ENCODE measurements at places on chromosomes 6 and 20. TPM values are rescaled to one million over a fixed set of nuclear protein-coding genes. Genes with fewer than 3 reads are reported as not detected.

- no peak for DNase-seq
Measured at GRCh38 chr20:53883098-53883911, 187.1 kb downstream of the BCAS1 start.

The TREML1 gene
- not detected for total RNA-seq

The CYP39A1 gene
- 1.8 TPM for total RNA-seq

DNA sequence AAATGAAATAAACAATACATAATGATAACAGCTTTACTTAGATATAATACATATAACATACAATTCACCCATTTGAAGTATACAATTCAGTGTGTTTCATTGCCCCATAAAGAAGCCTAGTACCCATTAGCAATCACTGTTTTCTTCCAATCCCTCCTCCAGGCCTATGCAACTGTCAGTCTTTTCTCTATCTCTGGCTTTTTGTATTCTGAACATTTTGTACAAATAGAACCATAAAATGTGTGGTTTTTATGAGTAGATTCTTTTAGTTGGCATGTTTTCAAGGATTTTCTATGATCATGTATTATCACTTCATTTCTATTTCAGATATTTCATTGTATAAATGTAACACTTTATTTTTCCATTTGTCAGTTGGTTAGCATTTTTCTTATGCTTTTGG, 54.6 kb upstream of the MYO6 start:
- DNase-seq, result no peak

The FAM83D gene
- 81.6 TPM for total RNA-seq

- DNase-seq, result peak; percentile 67
Measured at GRCh38 chr20:31869942-31870725, at the start of the genes DUSP15 and TTLL9. TSS of gene DUSP15 (minus strand) at chr20:31870527. CDS start at chr20:31870337, 190 bp downstream. TSS of gene TTLL9 (plus strand) at chr20:31870634. CDS start at chr20:31871127, 493 bp downstream.

DNA sequence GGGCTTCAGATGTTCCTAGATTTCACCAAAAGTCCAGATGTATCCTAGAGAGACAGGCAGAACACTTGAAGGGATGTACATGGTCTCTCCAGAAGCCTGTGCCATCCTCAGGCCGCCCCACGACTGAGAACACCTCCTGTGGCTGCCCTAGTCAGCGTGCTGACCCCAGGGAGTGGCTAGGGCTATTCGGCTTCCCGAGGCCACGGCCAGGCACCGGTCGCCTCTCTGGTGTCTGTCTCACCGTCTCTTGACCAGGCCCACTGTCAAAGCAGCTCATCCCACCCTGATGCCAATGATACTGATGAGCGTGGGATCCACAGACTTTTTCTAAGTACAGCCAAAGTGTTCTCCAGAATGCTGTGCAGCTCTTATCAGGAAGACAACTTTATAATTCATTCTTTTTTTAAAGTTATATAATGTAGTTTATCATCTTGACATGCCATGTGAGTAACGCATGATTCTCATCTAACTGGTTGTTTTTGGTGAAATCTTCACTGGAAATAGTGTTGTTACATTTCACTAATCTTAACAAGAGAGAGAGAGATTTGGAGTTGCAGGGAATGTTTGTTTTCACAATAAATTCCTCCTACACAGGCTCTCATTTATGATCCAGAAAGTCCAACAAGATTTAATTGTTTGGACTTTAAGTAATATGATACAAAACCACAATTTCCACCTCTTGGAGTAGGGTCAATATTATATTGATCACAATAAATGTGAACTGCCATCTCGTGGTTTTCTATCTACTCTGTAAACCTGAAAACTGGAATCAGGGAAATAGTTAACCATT, 41.7 kb upstream of the KLHL31 start:
- DNase-seq, result no peak

The ABHD16A gene
- total RNA-seq, result 37.0 TPM

GRCh38 chr20:55667955-55668354, 337.4 kb downstream of the CBLN4 start:
- no peak for DNase-seq

DNA sequence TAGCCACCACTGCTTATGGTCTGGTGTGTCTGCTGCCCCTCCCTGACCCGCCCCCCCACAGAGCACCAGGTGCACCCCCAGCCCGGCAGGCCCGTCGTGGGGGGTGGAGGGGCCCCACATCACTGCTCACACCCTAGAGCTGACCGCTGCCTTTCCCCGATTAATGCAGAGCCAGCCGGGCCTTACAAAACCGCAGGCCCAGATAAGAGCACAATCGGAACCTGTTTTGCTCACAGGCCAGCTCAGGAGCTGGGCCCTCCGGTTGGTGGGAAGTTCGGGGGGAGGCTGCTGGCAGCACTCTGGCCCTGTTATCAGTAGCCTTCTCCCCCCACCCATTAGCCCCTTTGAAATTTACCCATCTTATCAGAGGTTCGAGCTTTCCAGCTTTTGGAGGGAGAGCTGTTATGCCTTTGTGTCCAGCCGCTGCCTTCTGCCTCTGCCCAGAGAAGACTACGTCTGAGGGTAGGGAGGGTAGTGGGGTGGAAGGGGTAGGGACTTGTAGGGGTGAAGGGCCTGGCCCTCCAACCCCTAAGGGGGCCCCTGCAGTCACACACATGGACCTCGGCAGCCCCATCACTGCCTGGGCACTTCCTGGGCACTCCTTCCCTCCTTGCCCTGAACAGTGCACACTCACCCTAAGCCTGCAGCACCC, 6.9 kb upstream of the SPDEF start:
- no peak for DNase-seq

DNA sequence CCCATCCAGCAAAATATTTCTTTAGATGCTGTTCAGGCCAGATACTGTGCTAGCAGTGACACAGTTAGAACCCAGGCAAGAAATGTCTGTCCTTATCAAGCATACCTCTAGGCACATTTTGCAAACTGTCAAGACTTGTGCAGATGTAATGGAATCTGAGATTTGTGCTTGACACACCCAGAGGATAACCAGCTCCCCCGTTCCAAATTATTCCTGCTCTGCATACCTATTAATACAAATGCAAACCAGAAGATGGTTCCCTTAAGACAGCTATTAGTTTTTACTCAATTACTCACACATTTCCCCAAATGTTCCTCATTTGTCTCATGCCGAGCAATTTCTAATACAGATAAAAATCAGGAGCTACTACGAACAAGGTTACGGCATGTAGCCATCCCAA, 40.4 kb downstream of the ATXN1 start:
- DNase-seq, result no peak

DNA sequence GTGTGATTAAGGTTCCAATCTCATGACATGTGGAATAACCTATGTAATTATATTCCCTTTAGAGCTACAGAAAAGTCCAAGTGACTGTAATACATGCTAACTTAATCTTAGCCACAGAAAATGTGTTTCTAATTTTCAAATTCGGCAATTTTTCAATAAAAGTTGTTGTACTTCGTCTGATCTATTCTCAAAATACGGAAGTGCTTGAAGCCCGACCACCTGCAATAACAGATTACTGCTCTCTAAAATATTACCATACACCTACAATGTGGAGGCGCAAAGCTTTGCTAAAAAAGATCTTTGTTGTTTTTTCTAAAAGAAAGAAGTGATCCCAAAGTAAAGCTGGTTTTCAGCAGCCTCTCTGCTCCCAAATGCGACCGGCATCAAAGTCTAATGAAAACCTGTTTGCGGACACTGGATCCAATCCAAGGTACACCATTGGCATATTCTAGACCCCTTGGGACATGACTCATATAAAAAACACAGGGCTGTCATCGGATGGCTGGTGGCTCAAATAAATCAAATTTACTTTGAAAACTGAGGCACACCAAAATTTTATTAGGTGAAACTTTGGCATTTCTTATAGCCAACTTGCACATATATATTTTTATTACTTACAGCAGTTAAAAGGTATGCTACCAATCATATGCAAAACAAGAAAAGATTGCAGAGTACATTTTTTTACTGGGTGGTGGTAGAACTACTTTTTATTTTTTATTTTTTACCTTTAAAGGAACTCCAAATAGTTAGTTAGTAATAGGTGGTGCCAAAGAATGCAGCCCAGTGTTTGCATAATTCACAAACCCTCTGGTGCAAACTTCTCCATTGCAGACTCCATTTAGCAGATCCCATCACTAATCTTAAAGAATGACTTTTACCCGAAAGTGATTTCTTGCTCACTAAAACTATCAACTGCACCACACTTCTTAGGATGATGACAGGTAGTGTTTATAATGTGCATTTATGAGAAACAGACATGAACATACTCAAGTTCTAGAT, 118.7 kb upstream of the TBX18 start:
- no peak for DNase-seq

The C20orf202 gene
- total RNA-seq, result not detected

The HCRTR2 gene
- total RNA-seq, result not detected

DNA sequence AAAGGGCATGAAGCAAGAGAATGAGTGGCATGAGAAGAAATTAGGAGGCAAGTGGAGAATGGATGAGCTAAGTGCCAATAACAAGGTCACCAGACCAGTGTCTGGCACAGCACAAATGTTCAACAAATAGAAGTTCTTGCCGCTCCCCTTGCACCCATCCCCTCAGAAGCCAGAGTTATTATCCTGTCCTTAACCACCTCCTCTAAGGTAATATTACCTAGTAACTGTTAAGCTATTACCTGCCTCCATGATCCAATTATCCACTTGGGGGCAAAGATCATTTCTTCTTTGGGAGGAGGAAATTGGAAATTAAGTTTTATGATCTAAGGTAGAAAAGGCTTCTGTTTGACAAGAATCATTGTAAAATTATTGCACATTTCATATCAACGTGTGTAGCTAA, 133.8 kb downstream of the FOXA2 start:
- no peak for DNase-seq

DNA sequence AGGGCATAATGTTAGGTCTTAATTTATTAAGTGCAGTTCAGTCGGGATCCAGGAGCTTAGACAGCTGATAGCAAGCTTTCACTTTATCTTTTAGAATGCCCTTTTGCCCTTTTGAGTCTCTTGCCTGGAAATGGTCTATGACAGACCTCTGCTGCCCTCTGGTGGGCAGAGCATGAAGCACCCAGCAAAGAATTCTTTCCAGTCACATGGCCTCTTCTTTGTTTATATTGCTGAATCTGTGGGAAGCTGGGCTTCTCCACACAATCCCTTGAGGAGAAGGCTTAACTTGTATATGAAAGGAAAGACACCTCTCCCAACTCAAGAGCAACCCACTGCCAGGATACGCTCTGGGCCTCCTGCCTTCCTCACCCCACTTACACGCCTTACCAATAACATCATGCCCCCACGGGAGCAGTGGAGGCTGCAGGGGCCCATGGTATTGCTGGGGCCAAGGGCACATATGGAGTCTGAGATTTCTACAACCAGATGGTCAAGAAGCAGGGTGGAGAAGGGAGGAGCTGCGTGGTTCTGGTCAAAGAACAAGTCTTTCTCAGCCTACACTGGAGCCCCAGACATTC, 20.4 kb downstream of the WFDC3 start:
- DNase-seq, result peak; percentile 90

- no peak for DNase-seq
Measured at GRCh38 chr20:62080249-62080990, 14.7 kb upstream of the TAF4 start.

- DNase-seq, result no peak
Measured at GRCh38 chr6:47027315-47027714, 14.8 kb downstream of the ADGRF1 start.

- DNase-seq, result no peak
Measured at GRCh38 chr20:24851346-24852019, 97.6 kb upstream of the CST7 start.

GRCh38 chr6:44367681-44368080, 19.8 kb upstream of the CDC5L start:
- no peak for DNase-seq

DNA sequence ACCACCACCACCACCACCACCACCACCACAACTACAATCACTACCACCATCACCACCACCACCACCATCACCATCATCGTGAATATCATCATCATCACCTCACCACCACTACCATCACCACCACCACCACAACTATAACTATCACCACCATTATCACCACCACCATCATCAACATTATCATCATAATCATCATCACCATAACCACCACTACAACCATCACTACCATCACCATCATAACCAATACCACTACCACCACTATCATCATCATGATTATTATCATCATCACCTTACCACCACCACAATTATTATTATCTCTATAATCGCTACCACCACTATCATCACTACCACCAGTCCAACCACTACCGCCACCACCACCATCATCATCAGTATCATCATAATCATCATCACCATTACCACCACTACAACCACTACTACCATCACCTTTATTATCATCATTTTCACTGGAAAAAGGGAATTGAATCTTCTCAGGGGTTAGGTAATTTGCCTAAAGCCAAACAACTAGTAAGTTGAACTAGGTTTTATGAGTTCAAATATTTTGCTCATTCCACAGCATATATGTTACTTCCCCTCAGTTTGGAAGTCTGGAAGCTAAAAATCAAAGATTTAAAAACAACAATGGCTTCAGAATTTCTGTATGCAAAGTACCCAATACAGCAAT, 8.3 kb downstream of the RIPOR2 start:
- DNase-seq, result no peak

The LY6G6F gene
- total RNA-seq, result not detected

DNA sequence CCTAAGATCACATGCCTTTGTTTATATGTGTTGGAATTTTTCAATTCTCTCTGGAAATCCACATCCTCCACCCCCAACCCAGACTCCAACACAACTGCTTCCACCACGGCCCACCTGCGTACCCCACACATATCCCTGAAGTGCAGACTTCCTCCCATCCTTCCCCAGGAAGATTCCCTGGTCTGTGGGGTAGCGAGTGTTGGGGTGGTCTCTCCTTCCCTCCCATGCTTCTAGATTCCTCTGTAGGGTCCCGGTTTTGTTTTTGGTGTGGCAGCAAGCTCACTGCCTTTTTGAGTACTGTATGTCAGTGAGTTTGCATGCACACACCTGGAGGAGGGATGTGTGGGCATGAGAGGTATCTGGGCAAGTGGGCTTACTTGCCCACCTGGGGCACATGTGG, 127.6 kb downstream of the MRPL14 start:
- DNase-seq, result no peak

- DNase-seq, result no peak
Measured at GRCh38 chr20:14845199-14846160, 508.1 kb upstream of the FLRT3 start.

GRCh38 chr20:8952721-8953120, 116.2 kb upstream of the PLCB4 start:
- no peak for DNase-seq
